ENCODE measurements at places on chromosomes 1 and 21. TPM values are rescaled to one million over a fixed set of nuclear protein-coding genes. Genes with fewer than 3 reads are reported as not detected.

The ITLN1 gene
- total RNA-seq, result not detected

The ZNF670 gene
- 0.72 TPM for total RNA-seq

The CFHR2 gene
- total RNA-seq, result not detected

The KCNJ15 gene
- total RNA-seq, result 2.4 TPM

The OR6K3 gene
- total RNA-seq, result not detected

The REG4 gene
- total RNA-seq, result not detected

The BTG2 gene
- 14.7 TPM for total RNA-seq

The SRGAP2B gene
- total RNA-seq, result 41.1 TPM

The CDC42BPA gene
- total RNA-seq, result 47.7 TPM

The MPL gene
- total RNA-seq, result not detected

The RIIAD1 gene
- total RNA-seq, result not detected

The PPFIA4 gene
- 32.2 TPM for total RNA-seq

The SLC25A44 gene
- total RNA-seq, result 11.3 TPM

The WDR64 gene
- total RNA-seq, result not detected

The RUNX3 gene
- 0.36 TPM for total RNA-seq

The MTF2 gene
- 13.5 TPM for total RNA-seq

Data from smooth muscle cell of the pulmonary artery (primary cell).